ENCODE measurements at places on chromosomes 4 and X.

DNA sequence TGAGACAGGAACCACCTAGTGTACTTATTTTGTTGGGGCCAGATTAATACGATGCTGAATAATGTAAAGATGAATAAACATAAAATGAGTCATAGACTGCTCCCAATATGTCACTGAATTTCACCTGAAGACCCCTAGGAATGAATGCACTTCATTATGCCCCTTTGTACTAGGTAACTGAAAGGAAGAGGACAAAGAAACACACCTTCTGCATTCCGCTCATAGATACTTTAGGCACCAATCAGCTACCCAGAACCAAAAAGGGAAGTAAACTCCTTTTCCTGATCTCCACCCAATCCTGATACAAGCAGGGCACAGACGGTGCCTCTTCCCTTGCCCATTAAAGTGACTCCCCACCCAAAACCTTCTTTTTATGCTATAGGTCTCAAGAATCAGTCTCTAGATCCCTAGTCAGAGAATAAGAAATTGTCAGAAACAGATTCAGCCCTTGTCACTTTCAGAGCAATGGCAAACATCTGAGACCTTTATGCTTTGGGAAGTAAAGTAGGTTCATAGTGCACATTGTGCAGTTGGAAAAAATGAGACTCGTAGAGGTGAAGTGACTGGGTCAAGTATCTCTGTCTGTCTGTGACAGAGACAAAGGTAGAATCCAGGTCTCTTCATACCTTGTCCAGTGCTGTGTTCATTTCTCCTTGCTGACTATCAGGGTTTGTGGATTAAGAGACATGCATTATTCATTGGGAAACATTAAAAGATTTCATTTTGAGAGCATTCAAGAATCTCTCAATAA lies 2.3 kb downstream of the GPR174 start:
- DNase-seq: no peak

GRCh38 chr4:69843932-69844331 lies 16.0 kb downstream of the SULT1E1 start:
- no peak for DNase-seq

GRCh38 chrX:3532581-3533085 lies 180.8 kb downstream of the PRKX start:
- DNase-seq: no peak

- no peak for DNase-seq
Observed at GRCh38 chr4:159013692-159014091, 89.2 kb upstream of the RAPGEF2 start.

GRCh38 chrX:38375891-38376290 lies 23.5 kb downstream of the OTC start:
- DNase-seq: no peak

GRCh38 chrX:128759745-128760144 lies 707.5 kb upstream of the ACTRT1 start:
- DNase-seq: no peak

GRCh38 chr4:106898621-106899230 lies 137.4 kb downstream of the DKK2 start:
- no peak for DNase-seq

DNA sequence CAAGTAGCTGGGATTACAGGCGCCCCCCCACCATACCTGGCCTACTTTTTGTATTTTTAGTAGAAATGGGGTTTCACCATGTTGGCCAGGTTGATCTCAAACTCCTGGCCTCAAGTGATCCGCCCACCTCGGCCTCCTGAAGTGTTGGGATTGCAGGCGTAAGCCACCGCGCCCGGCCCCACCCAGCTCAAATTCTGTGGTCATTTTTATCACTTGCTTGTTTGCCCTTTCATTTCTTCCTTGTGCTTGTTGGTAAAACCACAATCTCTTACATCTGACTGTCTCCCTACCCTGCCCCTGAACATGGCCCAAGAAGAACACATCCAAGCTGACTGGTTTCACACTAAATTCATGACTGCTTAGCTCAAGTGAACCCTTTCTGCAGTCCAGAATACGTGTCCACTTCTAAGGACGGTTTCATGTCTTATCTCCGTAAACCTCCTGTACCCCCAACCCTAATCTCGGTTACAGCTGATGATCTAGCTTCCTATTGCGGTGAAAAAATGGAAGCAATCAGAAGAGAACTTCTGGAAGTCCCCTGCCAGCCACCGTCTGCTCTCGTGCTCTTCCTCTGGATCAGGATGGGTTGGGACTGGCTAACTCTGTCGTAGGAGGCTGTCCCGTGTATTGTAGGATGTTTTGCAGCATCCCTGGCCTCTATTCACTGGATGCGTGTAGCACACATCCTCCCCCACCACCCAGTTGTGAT lies 5.4 kb upstream of the RS1 start:
- DNase-seq: no peak

- DNase-seq: no peak
Observed at GRCh38 chrX:91122151-91122694, 312.4 kb upstream of the PABPC5 start.

GRCh38 chrX:103565752-103566151 lies 19.6 kb upstream of the TCEAL4 start:
- no peak for DNase-seq

DNA sequence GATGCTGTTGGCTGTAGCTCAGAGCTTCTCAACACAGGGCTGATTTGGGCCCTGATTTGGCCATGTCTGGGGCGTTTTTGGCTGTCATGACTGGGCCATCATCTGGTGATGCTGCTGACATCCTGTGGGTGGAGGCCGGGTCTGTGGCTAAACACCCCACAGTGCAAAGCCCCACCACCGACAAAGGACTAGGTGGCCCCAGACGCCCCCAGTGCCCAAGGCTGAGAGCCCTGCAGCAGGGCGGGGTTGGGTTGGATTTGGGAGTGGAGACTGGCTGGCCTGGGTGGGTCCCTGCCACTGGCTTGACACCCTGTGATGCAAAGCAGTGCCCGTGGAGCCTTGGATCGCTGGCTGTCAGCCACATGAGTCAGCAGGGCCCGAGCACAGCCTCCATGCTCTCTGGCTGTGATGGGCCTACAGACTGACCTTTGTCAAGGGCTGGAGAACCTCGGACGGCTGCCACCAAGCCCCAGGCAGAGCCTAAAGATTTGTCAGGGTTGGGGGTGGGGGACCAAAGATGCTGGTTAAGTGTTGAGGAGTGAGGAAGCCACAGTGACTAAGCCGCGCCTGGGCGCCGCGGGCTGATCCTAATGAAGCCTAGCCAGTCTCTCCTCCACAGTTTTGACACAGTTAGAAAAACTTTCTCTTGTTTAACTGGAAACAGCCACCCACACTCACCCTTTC lies 28.3 kb downstream of the CYTL1 start:
- no peak for DNase-seq

DNA sequence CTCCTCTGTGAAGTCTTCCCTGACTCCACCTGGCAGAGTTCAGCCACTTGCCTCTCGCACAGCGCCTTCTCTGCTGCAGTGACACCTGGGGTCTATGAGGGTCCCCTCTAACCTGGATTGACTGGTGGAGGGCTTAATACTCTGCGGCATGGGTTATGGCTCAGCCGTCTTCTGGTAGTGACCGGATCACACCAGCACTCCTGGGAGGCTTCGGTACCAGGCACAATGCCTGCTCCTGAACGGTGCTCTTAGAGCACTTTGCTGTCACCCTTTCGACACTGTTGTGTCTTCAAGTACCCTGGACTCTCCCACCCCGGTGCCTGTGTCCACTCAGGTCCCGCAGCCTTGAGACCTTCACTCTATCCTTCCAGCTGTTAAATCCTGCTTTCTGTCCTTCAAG lies 50.0 kb downstream of the C4orf50 start:
- DNase-seq: no peak

DNA sequence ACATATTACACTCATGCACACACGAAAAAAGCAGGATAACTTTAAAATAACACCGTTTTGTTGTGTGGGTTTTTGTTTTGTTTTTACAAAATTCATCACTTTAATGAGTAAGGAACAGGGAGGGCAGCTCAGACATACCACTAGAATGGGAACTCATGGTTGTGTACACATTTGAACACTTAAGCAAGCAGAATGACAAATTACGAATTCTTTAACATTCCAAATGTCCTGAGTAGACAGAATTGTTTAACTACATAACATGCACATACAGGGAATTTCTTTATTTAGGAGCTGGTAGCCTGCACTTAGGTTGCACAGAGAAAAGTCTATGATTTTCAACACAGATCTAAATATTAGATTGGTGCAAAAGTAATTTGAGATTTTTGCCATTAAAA lies 96.4 kb downstream of the ATP8A1 start:
- DNase-seq: no peak

GRCh38 chr4:128682942-128683666 lies 126.4 kb upstream of the JADE1 start:
- DNase-seq: no peak

DNA sequence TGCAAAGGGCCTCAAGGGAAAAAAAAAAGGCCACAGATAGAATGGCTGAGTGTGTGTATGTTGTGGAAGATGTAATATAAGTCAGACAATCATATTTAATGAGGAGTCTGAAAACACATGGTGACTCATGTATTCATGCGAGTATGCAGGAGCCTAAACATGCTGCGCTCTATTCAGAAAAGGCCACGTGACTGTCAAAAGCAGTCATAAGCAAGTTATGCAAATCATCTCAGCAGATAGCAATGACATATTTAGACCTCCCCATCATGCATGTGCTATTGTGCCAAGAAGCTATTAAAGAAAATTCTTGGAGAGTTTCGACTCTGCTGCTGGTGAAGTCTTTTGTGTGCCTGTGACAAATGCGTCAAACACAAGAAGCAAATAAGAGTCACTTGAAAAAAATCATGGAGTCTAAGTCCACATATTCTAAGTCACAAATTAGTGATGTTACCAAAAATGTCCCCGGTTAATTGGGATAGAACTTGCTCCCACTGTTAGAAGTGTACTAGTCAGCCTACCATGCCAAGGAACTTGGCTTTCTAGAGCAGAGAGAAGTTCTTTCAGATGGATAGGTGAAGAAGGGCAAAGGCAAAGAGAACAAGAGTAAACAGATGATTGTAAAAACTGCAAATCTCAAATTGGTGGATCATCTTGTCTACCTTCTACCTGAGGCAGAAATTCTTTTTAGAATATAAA lies 5.0 kb downstream of the LNX1 start:
- DNase-seq: no peak

DNA sequence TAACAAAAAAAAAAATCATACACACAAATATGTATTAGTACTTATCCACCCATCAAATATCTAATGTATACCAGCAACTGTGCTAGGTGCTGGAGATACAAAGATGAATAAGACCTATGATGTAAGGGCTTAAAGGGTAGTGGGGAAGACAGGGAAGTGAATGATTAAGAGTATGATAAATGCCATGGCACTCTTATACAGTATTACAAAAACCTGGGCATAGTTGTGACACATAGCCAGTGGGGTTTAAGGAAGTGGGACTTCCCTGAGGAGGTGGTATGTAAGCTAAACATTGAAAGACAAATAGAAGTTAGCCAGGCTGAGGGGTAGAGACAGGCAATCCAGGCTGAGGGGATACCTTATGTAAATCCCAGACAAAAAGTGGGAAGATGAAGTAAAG lies 23.5 kb downstream of the CHM start:
- DNase-seq: no peak

DNA sequence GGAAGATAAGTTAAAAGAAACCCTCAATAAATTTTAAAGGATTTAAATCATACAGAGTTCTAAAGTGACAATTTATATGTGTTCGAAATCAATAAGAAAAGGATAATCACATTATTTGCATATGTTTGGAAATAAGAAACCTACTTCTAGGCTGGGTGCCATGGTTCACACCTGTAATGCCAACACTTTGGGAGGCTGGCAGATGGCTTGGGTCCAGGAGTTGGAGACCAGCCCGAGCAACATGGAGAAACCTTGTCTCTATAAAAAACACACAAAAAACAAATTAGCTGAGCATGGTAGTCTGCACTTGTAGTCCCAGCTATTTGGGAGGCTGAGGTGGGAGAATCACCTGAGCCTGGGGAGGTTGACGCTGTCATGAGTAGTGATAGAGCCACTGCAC lies 8.1 kb upstream of the SAP30 start:
- DNase-seq: no peak

GRCh38 chr4:170247596-170247995 lies 157.8 kb upstream of the AADAT start:
- no peak for DNase-seq

GRCh38 chrX:23668335-23668734 lies 1.0 kb downstream of the PRDX4 start:
- DNase-seq: no peak

GRCh38 chr4:10226756-10227155 lies 110.2 kb upstream of the WDR1 start:
- no peak for DNase-seq

DNA sequence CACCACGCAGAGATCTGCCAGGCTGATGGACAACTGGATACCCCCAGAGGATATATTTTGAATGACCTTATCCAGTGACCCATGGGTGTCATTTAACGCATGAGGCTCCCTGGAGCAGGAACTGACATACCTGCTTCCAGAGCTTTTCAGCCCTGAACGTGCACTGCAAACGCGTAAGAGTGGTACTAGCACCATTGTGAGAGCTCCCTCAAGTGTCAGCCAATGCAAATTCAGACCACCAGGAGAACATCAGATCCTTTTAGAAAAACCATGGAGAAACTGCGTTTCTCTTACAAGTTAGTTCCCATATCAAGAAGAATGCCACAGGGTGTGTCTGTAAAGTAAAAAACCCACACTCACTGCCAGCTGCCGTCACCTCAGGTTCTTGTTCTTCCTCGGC lies 7.3 kb downstream of the TREX2 start:
- DNase-seq: no peak

- no peak for DNase-seq
Observed at GRCh38 chr4:181757910-181758660, 485.1 kb upstream of the TENM3 start.

GRCh38 chr4:137421796-137422195 lies 110.5 kb downstream of the PCDH18 start:
- no peak for DNase-seq

- no peak for DNase-seq
Observed at GRCh38 chrX:12563121-12563520, 228.1 kb upstream of the PRPS2 start.

- no peak for DNase-seq
Observed at GRCh38 chrX:41308884-41309647, 24.9 kb upstream of the DDX3X start.

GRCh38 chr4:81802285-81802846 lies 330.7 kb upstream of the RASGEF1B start:
- no peak for DNase-seq
